Suprapubic skin (tissue), 4 donors: ENCODE measurements at places on chromosomes 2 and 18. TPM values are rescaled to one million over a fixed set of nuclear protein-coding genes. Genes with fewer than 3 reads are reported as not detected.

Gene PGAP1
- total RNA-seq: 24.7 TPM

Gene XIRP2
- total RNA-seq: not detected

- H3K36me3 ChIP-seq: no peaks in the 10 kb centered on the region
- no peak overlapping the region for H3K27ac ChIP-seq
- no peak overlapping the region for H3K4me3 ChIP-seq
Measured at GRCh38 chr2:85828725-85829124, 60.1 kb downstream of the ST3GAL5 start.

DNA sequence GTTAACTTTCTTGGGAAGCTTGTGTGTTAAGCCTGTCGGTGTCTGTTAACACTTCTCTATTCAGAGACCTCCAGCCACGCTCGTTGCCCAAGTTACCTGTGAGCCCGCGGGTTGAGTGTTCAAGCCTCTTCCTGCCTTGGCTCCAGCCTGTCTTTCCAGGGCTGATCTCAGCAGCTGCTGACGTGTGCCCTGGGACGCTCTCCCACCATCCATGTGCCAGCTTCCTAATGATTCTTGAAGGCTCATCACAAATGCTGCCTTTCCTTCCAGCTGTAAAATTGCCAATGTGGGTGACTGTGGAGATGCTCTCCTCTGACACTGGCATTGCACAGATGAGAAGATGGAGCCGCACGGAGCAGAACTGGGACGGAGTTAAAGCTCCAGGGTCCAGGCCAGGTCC is 6.1 kb downstream of the RNF144A start:
- H3K36me3 ChIP-seq: no peaks in the 10 kb centered on the region
- H3K4me1 ChIP-seq: peaks cover 28% of the 10 kb centered on the region
- H3K27me3 ChIP-seq: no peaks in the 10 kb centered on the region
- H3K27ac ChIP-seq: no peak overlapping the region
- no peak overlapping the region for H3K4me3 ChIP-seq

Gene SMYD1
- total RNA-seq: not detected

- H3K36me3 ChIP-seq: no peaks in the 10 kb centered on the region
- no peaks in the 10 kb centered on the region for H3K27me3 ChIP-seq
- no peak for DNase-seq
- H3K4me3 ChIP-seq: no peak overlapping the region
Measured at GRCh38 chr18:61064911-61065310, 268.3 kb upstream of the CDH20 start.

- no peak overlapping the region for H3K27ac ChIP-seq
- no peaks in the 10 kb centered on the region for H3K27me3 ChIP-seq
- H3K4me3 ChIP-seq: no peak overlapping the region
- no peak for DNase-seq
Measured at GRCh38 chr18:49976001-49976400, 162.7 kb upstream of the ACAA2 start.

DNA sequence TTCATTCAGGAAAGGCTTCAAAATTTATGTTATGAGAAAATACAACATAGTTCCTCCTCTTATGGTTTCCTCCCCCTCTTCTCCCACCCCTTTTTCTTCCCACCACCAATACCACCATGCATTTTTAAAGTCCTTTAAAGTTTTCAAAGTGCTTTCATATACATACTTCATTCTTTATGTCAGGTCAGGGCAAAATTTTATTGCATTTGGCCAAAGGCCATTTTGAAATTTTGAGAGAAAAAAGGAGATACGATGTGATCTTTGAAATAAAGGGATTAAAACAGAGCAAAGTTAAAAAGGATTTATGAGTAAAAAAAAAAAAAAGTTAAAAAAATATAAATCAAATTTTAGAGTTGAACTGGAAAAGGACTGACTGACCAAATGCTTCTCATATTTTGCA is 792.5 kb upstream of the FANCL start:
- H3K4me3 ChIP-seq: no peak overlapping the region
- H3K27ac ChIP-seq: no peak overlapping the region
- no peak for DNase-seq
- no peaks in the 10 kb centered on the region for H3K27me3 ChIP-seq
- no peaks in the 10 kb centered on the region for H3K36me3 ChIP-seq

GRCh38 chr2:15844211-15844801 is 96.0 kb upstream of the MYCN start:
- H3K27ac ChIP-seq: no peak overlapping the region
- no peak for DNase-seq
- no peaks in the 10 kb centered on the region for H3K36me3 ChIP-seq
- H3K27me3 ChIP-seq: no peaks in the 10 kb centered on the region

DNA sequence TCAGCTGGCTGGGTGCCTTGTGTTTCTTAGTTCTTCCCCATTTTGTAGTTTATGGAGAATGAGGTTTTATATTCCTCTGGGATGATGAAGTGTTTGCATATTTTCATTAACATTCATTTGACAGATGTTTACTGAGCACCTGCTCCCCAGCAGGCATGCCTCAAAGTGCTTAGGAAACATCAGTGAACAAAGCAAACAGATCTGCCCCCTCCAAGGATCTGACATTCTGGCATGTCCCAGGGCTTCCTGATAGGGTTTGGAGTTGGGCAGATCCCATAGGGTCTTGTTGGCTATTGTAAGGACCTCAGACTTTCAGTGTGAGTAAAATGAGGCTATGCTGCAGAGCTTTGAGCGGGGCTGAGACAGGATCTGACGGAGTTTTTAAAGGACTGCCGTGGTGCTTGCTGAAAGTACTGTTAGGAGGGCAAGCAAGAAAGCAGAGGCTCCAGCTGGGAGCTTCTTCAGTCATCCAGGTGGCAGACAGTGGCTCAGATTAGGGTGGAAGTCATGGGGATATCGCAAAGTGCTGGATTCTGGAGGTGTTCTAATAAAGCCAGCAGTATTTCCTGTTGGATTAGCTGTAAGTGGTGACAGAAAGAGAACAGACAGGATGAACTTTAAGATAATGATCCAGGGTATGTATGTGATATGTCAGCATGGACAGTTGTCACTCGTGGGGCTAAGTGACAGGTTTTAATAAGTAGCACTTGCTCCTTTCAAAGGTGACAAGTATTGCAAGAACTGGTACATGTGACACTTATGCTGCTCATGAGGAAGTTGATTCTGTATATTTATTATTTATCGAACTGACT is 11.3 kb upstream of the IAH1 start:
- H3K4me3 ChIP-seq: no peak overlapping the region
- H3K4me1 ChIP-seq: no peaks in the 10 kb centered on the region
- DNase-seq: no peak
- H3K36me3 ChIP-seq: peaks cover 51% of the 10 kb centered on the region
- no peaks in the 10 kb centered on the region for H3K27me3 ChIP-seq

- no peak overlapping the region for H3K4me3 ChIP-seq
- no peaks in the 10 kb centered on the region for H3K27me3 ChIP-seq
- no peaks in the 10 kb centered on the region for H3K4me1 ChIP-seq
Measured at GRCh38 chr2:64792995-64793639, 139.4 kb upstream of the SERTAD2 start.

Gene RTP5
- total RNA-seq: not detected

DNA sequence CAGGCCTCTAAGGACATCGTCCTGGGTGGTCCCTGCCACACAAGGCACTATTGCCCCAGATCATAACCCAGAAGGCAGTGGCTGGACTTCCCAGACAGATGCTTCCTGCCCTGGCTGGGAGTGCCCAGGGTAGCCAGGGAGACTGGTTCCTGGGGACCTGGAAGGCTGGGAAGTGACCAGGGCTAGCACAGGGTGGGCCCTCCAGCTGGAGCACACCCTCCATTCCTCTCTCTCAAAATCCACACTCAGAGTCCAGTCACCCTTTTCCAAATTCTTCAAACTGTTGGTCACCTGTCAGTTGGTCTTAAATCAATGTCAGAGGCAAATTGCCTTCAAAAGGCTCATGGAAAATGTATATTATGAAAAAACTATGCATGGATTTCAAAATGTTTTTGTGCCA is 11.6 kb upstream of the TUBB6 start:
- H3K27me3 ChIP-seq: no peaks in the 10 kb centered on the region
- DNase-seq: peak; percentile 43
- H3K4me3 ChIP-seq: no peak overlapping the region
- no peaks in the 10 kb centered on the region for H3K4me1 ChIP-seq
- H3K36me3 ChIP-seq: no peaks in the 10 kb centered on the region
- H3K27ac ChIP-seq: no peak overlapping the region

- H3K4me1 ChIP-seq: no peaks in the 10 kb centered on the region
- no peak overlapping the region for H3K27ac ChIP-seq
- H3K36me3 ChIP-seq: no peaks in the 10 kb centered on the region
- no peak overlapping the region for H3K4me3 ChIP-seq
- no peak for DNase-seq
- H3K27me3 ChIP-seq: no peaks in the 10 kb centered on the region
Measured at GRCh38 chr2:165837122-165837521, 43.1 kb upstream of the GALNT3 start.

- no peaks in the 10 kb centered on the region for H3K27me3 ChIP-seq
- no peaks in the 10 kb centered on the region for H3K4me1 ChIP-seq
- no peaks in the 10 kb centered on the region for H3K36me3 ChIP-seq
- H3K4me3 ChIP-seq: no peak overlapping the region
- DNase-seq: no peak
Measured at GRCh38 chr2:141941210-141941714, 189.6 kb downstream of the LRP1B start.
